ENCODE measurements at places on chromosomes 3 and 15.
A peak's percentile ranks its signal among the peaks of the same experiment; 100 is the strongest.

GRCh38 chr15:78340231-78341056 is at the start of gene CRABP1:
Gene CRABP1 (plus strand): TSS chr15:78340353. CDS start chr15:78340429, 76 bp downstream.
- no peak for DNase-seq

DNA sequence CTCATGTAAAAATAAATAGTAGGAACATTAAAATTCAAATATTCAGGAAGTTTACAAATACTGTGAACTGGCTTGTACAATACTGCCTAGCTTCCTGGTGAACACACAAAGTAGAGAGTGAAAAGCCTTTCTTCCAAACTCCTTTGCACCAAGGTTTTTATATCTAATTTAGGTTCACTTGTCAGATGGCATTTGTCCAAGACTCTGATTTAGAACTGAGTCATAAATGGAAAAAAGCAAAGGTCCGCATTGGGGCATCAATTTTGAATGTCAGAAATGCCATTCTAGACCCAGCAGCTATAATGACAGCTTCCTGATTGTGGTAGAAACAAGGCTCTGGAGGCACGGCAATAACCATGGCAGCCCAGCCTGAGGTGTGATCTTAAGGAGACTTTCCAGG is 160.7 kb downstream of the PDE8A start:
- no peak for DNase-seq

GRCh38 chr3:113193719-113194118 is 17.6 kb upstream of the BOC start:
- DNase-seq = no peak

GRCh38 chr3:61371123-61371522 is 119.9 kb upstream of the FHIT start:
- DNase-seq = no peak

DNA sequence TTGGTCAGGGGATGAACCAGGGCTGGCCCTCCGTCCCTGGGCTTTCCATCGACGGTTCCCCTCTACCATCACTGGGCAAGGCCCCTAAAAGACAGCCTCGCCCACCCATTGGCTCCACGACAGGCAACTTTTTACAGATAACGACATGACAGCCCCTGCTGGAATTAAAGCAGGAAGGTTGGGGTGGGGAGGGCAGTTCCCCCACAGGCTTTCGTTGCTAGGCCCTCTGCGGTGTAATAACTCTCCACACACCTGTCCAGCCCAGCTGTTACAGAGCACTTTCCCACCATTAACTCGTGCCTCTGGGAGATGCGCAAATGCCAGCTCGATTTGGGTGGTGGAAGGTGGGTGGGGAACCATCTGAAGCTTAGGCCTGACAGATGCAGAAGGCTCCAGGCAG is 264.2 kb upstream of the TLE3 start:
- no peak for DNase-seq

- DNase-seq = no peak
Measured at GRCh38 chr3:64658001-64658400, 29.8 kb downstream of the ADAMTS9 start.

- DNase-seq = no peak
Measured at GRCh38 chr3:177106594-177106993, 90.7 kb downstream of the TBL1XR1 start.

DNA sequence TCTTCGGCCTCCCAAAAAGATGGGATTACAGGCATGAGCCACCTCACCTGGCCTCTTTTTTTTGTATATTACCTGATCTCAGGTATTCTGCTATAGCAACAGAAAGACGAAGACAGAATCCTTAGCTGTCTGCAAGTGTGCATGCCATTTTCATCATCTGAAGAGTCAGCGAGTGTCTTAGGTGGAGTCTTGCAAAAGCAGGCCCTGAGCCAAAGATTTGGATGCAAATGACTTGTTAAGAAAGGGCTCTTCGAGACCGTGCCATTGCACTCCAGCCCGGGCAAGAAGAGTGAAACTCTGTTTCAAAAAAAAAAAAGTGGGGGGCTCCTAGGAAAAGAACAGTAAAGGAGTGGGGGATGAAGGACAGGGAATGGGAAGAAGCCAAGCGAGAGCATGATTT is 10.2 kb upstream of the TRIM69 start:
- DNase-seq = no peak

- DNase-seq = no peak
Measured at GRCh38 chr3:74510261-74510818, 104.1 kb downstream of the CNTN3 start.

DNA sequence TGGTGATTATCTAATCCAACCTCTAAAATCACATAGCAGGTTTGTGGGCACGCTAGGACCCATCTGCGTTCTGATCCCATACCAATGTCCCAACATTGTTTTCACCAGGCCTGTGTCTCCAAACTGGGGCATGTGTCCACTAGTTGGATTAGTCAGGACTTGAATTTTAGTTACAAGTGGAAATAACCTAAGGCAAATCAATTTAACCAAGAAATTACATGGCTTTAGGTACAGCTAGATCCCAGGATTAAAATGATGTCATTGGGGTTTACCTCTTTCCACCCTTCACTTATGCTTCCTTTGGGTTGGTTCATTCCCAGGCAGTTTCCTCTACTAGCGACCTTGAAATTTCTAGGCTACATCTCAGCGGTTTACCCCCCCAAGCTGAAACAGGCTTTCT is 47.2 kb upstream of the PXYLP1 start:
- DNase-seq = no peak

- DNase-seq = no peak
Measured at GRCh38 chr3:66583424-66584040, 82.7 kb upstream of the LRIG1 start.

GRCh38 chr15:60392601-60392985 is 5.2 kb downstream of the ANXA2 start:
- DNase-seq = no peak

GRCh38 chr15:67465196-67465952 is 55.6 kb upstream of the C15orf61 start:
- no peak for DNase-seq

- DNase-seq = no peak
Measured at GRCh38 chr3:139297588-139298311, 46.1 kb upstream of the MRPS22 start.

DNA sequence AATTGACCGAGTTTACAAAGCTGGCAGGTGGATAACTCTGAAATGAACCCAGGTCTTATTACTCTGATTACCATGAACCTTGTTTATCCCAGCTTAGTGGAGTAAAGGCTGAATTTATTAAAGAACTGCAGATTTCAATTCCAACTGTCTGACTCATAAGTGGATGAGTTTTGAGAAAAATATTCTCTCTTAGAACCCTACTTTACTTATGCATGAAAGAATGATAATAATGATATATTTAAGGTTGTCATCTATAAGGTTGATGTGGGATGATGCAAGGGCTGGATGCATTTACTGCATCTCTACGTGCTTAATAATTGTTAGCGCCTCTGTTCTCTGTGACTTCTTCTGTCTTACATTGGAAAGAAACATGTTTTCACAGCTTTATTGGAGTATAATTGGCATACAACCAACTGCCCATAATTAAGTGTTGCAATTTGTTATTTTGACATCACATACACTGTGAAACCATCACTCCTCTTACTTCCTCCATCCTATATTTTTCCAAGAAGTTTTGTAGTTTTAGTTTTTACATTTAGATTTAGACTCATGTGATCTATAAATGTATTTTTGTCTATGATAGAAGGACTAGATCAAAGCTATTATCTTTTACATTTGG is 771.2 kb upstream of the ARRDC4 start:
- DNase-seq = no peak

GRCh38 chr15:77945566-77945965 is 131.9 kb downstream of the TBC1D2B start:
- no peak for DNase-seq

GRCh38 chr3:52428151-52429005 is 16.5 kb downstream of the SEMA3G start:
- DNase-seq = no peak

GRCh38 chr3:76122007-76122406 is 336.7 kb upstream of the ZNF717 start:
- DNase-seq = no peak

DNA sequence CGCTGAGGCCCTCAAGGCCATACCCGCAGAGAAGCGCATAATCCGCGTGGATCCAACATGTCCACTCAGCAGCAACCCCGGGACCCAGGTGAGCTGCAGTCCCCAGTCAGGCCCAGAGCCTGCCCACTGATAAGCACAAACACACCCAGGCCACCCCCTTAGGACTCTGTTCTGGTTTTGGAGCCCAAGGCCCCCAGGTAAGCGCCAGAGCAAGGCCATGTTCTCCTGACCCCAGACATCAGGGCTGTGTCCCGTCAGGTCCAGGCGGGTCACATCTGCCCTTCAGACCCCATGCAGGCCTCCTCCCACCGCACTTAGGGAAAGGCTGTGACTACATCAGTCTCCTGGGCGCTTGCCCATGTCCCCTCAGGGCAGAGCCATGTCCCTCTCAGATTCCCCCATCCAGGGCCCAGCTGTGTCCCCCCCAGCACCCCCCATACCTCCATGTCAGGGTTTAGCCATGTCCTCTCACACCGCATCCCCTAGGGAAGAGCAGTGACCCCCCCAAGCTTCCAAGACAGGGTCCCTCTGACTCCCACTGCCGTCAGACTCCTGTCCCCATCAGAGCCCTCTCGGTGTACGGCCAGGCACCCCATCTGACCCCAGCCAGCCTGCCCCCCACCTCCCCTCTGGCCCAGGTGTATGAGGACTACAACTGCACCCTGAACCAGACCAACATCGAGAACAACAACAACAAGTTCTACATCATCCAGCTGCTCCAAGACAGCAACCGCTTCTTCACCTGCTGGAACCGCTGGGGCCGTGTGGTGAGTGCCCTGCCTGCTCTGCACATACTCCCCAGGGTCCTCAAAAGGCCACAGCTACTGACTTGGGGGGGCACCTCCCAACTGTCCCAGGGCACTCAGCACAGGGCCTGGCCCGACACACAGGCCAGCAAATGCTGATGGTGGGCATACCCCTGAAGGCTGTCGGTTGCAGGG is 1.6 kb downstream of the PARP3 start:
- no peak for DNase-seq

GRCh38 chr3:195162033-195162669 is 108.8 kb downstream of the XXYLT1 start:
- peak; percentile 87 for DNase-seq

DNA sequence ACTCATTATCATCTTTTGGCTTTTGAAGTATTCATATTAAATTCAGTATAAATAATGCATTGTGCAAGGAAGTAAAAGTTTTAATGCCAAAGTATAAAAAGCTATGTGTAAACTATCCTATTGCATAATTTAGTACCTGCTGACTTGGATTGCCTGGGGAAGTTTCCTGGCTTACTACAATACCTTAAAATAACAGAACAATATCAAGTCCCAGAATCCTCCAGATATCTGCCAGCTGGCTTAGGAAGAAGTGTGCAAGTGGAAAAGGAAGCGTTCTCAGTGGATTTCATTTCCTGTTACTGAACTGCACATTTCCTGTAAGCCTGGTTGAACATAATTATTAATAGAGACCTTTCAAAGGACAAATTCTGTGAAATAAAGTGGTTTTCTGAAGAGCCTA is 236.7 kb downstream of the ADAMTSL3 start:
- DNase-seq = no peak

DNA sequence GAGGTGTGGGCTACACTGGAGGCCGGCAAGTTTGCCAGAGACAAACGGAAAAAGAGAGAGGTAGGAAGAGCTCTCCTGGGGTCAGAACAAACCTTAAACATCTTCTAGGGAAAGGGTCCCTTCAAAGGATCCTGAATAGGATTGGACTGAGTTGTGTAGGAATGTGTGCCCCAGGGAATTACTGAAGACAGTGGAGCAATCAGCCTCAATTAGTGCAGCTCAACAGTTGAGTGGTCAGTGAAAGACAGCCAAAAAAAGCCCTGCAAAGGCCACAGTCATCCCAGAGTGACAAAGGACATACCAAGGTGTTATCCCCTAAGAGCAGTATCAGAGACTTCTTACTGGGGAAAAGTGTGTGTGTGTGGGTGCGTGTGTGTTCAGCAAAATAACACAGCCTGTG is 70.3 kb downstream of the NUP210 start:
- no peak for DNase-seq

GRCh38 chr15:69146724-69147435 is 13.6 kb upstream of the GLCE start:
- no peak for DNase-seq

DNA sequence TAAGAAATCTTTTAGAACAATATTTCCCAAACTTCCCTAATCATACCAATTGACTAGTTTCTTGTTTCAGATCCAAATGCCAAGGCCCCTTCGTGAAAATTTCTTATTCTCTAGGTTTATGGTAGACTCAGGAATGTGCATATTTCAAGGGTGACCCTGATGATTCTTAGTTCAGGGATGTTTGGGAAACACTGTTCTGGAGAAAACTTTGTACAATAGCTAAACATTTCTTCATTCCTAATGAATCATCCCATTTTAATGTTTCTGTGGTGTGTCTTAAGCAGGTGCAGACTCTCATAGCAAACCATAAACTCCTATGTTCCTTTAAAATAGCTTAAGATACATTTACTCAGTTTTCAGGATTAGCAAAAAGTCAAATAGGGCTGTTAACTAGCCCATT is 314.5 kb downstream of the TIGIT start:
- no peak for DNase-seq

DNA sequence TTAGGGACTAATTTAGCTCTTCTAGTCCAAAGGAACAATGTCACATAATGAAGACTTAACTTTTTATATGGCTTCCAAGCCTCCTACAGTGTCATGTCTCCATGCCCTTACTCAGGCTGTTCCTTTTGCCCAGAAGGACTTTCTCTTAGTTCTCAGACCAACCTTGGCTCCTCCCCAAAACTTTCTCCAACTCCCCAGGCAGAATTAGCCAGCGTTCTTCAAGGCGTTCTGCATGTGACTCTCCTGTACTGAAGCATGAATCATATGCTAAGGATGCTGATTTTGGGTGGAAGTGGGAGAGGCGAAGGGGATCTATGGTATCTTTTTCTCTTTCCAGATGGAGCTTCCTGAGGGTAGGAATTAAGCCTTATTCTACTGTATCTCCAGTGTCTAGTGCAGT is 335.1 kb upstream of the ICE2 start:
- no peak for DNase-seq

DNA sequence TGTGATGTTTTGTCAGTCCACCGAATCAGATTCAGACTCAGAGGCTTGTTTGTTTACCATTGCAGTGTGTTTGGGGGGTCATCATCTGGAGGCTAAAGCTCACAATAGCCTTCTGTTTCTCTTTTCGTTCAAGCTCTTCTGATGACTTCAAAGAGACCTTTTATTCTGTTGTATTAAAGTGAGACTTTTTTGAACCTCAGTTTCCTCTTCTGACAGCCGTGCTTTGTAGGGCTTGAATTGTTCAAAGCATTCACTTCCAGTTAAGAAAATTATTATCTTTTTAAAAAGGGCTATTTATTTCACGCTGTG is 1.3 kb downstream of the PXK start:
- DNase-seq = no peak

All from bone marrow (tissue), 2 donors.